Fibroblast of mammary gland (primary cell): ENCODE measurements at places on chromosomes 16 and 17.

GRCh38 chr17:3959295-3959899 lies 4.8 kb downstream of the ATP2A3 start:
- DNase-seq, result peak; percentile 65

- peak; percentile 71 for DNase-seq
Measured at GRCh38 chr16:9008601-9009260, 45.0 kb upstream of the USP7 start.

DNA sequence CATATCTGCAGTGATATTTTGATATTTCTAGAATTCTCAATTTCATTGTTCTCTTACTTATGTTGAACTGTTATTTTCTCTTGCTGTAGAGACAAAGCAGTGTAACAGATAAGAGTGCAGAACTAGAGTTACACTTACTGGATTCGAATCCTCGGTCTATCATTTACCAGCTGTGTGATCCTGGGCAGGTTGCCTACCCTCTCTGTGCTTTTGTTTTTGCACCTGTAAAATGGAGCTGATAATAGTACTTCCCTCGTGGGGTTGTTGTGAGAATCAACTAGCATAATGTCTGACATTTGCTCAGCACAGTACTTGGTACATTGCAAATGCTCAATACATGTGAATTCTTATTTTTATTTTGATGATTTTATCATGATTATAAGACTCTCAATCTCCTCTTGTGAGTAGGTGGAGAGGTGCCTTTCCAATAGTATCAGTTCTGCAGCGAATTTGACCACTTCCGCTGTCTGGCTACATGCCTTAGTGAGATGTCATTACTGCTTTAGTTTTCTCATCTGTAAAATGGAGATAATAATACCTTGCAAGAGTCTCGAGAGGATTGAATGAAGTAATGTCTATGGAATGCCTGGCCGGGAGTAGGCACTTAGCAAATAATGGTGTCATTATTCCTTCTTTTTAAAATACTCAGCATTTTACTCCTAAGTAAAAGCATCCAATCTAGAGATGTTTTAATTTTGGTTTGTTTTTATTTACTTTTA lies 312.2 kb upstream of the MAF start:
- DNase-seq, result no peak

GRCh38 chr17:79022507-79022991 lies 1.4 kb upstream of the C1QTNF1 start:
- no peak for DNase-seq

DNA sequence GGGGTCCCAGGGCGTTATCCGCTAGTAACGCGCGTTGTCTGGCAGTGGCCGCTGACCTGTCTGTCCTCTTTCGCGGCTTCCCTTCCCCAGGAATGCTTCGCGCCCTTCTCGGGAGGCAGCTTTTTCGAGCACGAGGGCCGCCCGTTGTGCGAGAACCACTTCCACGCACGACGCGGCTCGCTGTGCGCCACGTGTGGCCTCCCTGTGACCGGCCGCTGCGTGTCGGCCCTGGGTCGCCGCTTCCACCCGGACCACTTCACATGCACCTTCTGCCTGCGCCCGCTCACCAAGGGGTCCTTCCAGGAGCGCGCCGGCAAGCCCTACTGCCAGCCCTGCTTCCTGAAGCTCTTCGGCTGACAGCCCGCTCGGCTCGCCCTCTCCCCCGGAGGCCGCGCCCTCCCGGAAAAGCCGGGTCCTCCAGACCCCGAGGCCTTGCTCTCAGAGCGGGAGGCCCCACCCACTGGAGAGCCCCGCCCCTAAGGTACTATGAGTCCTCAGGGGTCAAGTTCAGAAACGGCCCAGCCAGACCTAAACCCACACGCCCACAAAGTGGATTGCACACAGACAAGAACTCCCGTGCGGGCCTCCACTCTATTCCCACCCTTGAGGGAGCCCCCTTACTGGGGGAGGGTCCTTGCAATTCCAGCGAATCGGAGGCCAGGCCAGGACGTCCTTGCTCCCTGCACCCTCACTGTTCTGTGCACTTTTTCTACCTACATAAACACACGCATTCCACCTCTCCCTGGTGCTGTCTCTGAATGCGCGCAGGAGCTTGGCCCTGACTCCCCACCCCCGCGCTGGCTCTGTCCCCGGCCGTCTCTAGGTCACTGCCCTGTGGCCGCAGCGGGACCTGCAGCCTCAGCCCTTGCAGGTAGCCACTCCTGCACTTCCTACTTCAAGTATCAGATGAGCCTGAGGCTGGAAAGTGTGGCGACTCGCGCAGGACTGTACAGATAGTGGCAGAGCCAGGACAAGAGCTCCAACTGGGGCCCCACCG lies 5.4 kb upstream of the SLC5A2 start:
- no peak for DNase-seq

GRCh38 chr16:27965801-27966200 lies 97.7 kb downstream of the GSG1L start:
- no peak for DNase-seq

DNA sequence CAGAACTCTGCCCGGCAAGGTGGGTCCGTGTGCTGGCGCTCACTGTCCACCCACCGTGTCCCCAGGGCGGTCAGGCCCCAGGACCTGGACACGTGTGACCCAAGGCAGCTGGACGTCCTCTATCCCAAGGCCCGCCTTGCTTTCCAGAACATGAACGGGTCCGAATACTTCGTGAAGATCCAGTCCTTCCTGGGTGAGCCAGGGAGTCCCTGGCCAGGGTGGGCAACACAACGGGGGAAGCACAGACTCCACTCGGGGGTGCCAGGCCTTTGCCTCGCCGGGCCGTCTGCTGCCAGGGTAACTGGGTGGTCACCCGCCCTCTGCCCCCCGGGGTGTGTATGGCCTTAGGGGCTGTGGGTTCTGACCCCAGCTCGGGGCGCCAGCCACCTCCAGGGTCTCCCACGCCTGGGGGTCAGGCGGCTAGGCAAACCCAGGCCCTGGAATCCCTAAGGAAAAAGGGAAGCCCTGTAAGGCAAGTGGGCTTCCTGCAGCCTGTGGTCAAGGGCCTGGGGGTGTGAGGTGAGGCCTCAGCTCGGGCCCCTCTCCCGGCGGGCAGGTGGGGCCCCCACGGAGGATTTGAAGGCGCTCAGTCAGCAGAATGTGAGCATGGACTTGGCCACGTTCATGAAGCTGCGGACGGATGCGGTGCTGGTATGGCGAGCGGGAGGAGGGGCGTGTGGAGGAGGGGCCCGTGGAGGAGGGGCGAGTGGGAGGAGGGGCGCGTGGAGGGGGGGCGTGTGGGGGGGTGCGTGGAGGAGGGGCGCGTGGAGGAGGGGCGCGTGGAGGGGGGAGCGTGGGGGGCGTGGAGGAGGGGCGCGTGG lies 6.5 kb downstream of the MSLN start:
- no peak for DNase-seq

DNA sequence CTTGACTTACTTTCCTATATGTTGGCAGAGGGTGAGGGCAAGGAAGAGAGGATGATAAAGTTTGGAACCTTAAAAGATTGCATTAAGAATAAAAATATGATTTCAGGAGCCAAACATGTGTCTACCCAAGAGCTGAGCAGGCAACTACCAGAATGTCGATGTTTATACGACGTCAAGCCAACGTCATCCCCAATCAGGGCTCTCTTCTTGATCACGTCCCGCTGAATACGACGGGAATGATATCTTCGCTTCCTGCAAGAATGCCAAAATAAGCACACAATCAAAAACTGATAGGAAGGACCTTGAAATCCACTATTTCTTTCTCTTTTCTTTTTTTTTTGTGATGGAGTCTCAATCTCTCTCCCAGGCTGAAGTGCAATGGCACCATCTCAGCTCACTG lies 20.1 kb upstream of the ITGAE start:
- DNase-seq, result no peak

- DNase-seq, result peak; percentile 36
Measured at GRCh38 chr16:66487580-66488275, 60.6 kb downstream of the BEAN1 start.

DNA sequence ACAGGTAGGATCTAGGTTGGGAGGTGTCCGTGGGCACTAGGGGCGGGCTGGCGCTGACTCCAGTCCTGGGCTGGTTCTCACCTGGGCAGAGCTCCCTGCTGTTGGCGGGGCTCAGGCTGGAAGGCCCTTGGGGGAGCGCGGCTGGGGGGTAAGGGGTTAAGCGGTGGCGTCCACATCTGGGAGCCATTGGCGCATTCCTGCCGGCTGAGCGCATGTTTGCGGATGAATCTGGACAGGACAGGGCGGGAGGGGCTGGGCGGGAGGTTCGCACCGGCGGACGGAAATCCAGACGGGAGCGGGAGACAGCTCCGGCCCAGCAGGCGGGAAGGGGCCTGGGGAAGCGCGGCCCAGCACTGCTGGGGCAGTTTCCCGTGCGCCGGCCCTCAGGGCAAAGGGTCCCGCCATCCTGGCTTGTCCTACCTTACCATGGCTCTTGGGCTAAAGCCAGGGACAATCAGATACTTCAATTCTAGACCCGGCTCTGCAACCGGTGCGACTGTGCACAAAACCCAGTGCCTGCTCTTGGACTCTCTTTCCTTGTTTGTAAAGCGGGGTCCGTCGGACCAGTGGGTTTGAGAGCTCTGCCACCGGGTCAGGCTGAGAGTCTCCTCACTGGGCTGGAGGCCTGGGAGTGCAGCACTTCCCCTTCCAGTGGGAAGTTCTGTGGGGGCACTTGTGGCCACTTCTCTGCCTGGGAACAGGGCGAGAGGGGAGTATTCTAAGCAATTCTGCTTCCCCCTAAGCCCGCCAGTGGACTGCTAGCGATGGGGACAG lies 7.8 kb downstream of the RARA start:
- DNase-seq, result peak; percentile 77

GRCh38 chr17:4354862-4355514 lies 11.5 kb downstream of the UBE2G1 start:
- no peak for DNase-seq

DNA sequence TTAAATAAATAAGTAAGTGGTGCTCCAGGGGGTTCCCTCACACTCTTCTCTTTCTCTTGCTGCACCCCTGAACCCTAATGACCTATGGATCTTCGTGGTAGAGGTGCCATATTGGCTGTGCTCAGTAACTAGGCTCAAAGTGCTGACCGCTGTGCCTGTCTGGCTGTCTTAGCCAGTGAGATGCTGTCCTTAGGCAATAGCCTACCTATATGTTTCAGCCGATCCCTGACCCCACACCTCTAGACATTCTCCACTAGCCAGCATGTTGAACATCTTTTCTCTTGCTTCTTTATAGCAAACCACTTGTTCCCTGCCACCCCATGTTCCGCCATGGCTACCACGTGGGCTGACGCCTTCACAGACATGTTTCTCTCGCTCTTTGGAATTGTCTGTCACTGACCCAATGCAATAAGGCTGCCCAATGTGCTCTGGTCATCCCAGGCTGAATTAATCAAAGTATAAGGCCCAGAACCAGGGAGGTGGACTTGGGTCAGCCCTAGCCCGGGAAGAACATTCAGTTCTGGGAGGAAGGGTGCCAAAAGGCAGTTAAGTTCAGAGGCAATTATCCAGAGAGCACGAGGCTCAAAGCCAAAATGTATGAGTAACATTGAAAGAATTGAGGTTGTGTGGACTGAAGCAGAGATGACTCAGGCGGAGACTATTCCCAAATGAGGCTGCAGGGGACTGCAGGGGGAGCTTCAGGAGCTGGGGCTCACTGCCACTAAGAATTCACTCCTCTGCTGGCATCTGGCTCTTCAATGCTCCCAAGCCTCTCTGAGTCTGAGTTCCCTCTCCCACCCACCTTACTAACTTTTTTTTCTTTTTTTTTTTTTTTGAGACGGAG lies 28.7 kb upstream of the TNRC6A start:
- DNase-seq, result peak; percentile 99

GRCh38 chr16:75415169-75415905 lies 18.0 kb downstream of the CFDP1 start:
- DNase-seq, result peak; percentile 53

- no peak for DNase-seq
Measured at GRCh38 chr17:45904866-45905265, 10.5 kb downstream of the MAPT start.

- no peak for DNase-seq
Measured at GRCh38 chr16:85003725-85004586, 7.4 kb downstream of the ZDHHC7 start.

GRCh38 chr16:12356632-12357340 lies 380.3 kb downstream of the SNX29 start:
- no peak for DNase-seq

GRCh38 chr17:38994026-38994425 lies 26.8 kb upstream of the FBXO47 start:
- no peak for DNase-seq

DNA sequence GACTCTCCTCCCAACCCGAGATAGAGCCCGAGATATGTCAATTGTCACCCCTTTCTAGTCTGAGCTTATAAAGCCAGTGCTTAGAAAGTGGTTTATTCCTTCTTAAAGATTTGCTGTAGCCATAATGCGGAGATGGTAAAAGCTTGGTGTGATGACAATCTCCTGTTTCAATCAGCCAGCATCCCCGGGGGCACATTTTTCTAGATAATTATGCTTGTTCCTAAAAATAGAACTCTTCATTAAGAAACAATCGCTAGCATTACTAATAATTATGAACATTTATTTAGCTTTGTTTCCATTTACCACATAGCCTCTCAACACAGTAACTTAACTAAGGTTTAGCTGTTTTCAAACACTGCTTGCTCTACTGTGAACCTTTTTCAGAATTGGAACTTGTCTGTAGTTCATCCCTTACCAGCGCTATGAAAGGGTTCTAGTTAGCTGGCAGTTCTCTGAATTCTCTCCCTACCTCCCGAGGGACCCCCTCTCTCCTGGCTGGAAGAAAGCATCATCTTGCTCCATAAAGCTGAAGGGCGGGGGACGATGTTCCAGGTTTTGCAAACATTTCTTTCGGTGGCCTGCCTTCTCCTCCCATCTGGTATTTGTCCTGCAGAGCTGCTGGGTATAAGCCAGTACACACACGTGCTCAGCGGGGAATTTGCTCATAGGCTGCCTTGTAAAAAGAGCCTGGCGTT lies 922 bp upstream of the MRPL58 start:
- DNase-seq, result peak; percentile 78

DNA sequence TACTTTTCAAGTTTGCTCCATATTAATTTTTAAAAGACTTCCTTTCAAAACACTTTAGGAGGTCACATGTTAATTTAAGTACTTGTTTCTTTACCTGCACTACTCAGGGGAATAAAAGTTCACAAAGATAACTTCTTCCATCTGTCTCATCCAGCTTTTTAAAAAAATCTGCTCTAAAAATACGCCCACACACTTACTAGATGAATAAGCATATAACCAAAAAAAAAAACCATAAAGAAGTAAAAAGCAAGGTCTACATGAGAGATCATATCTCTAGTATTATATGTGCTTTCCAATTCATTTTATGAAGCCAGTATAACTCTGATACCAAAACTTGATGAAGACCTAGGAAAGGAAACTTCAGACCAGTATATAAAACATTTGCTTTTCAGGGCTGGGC lies 17.2 kb downstream of the SKAP1 start:
- peak; percentile 4 for DNase-seq

DNA sequence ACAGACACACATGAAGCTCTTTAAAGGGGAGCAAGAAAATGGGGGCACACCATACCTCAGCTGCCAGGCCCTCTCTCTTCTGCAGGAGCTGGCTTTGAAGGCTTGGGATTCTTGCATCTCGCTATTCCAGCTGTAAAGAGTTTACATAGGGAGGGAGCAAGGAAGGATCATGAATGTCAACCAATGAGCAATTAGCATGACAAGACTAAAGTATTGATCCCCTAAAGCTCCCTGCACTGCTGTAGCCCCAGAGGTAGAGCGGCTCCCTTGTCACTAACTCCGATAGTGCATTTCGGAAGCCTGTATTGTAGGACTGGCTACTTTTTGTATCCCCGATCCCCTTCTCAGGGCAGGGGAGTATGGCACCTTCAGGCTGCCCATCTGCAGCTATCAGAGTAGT lies 113.4 kb upstream of the PMFBP1 start:
- DNase-seq, result no peak

- DNase-seq, result no peak
Measured at GRCh38 chr17:74612046-74612445, 11.5 kb downstream of the CD300E start.
